ENCODE measurements at places on chromosomes 3 and 15. TPM values are rescaled to one million over a fixed set of nuclear protein-coding genes. Genes with fewer than 3 reads are reported as not detected.

NLGN1 gene
- total RNA-seq, result 5.7 TPM

CPNE9 gene
- total RNA-seq, result 0.69 TPM

GABRR3 gene
- total RNA-seq, result not detected

GABRB3 gene
- 23.2 TPM for total RNA-seq

LINGO1 gene
- total RNA-seq, result 35.1 TPM

WDR72 gene
- 26.6 TPM for total RNA-seq

ARHGEF26 gene
- total RNA-seq, result 10.8 TPM

FAM131A gene
- 15.4 TPM for total RNA-seq

C15orf62 gene
- 1.8 TPM for total RNA-seq

ZDHHC19 gene
- not detected for total RNA-seq

- H3K4me3 ChIP-seq, result no peak overlapping the region
- DNase-seq, result no peak
- H3K27ac ChIP-seq, result no peak overlapping the region
- H3K4me1 ChIP-seq, result peaks cover 17% of the 10 kb centered on the region
Observed at GRCh38 chr3:53081318-53081717, 35.4 kb upstream of the SFMBT1 start.

- DNase-seq, result no peak
- H3K27ac ChIP-seq, result no peak overlapping the region
- H3K4me1 ChIP-seq, result peaks cover 1% of the 10 kb centered on the region
- no peak overlapping the region for H3K4me3 ChIP-seq
- H3K27me3 ChIP-seq, result no peaks in the 10 kb centered on the region
- H3K36me3 ChIP-seq, result no peaks in the 10 kb centered on the region
Observed at GRCh38 chr3:155425396-155425795, 131.9 kb upstream of the STRIT1 start.

GRCh38 chr3:157938154-157938779, 168.0 kb downstream of the SHOX2 start:
- DNase-seq, result no peak
- no peaks in the 10 kb centered on the region for H3K36me3 ChIP-seq
- peaks cover 26% of the 10 kb centered on the region for H3K4me1 ChIP-seq
- peaks cover 5% of the 10 kb centered on the region for H3K27me3 ChIP-seq
- H3K4me3 ChIP-seq, result no peak overlapping the region

DNA sequence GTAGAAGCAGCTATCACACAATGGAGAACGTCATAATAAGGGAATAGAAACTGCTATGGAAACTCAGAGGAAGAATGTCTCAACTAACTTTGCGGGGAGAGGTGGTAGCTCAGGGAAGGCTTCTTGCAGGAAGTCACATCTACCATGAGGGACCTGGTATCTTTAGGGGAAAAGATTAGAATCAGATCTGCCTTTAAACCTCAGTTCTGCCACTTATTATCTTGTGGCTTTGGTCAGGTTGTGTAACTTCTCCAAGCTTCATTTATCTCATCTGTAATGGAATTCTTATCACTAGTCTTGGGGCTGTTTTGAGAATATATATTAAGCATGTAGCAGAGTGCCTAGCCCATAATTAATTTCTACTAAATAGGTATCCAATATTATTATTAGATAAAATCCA, 46.4 kb upstream of the PRICKLE2 start:
- H3K4me3 ChIP-seq, result no peak overlapping the region
- peaks cover 20% of the 10 kb centered on the region for H3K4me1 ChIP-seq
- no peak for DNase-seq
- H3K27ac ChIP-seq, result no peak overlapping the region
- peaks cover 5% of the 10 kb centered on the region for H3K36me3 ChIP-seq

DNA sequence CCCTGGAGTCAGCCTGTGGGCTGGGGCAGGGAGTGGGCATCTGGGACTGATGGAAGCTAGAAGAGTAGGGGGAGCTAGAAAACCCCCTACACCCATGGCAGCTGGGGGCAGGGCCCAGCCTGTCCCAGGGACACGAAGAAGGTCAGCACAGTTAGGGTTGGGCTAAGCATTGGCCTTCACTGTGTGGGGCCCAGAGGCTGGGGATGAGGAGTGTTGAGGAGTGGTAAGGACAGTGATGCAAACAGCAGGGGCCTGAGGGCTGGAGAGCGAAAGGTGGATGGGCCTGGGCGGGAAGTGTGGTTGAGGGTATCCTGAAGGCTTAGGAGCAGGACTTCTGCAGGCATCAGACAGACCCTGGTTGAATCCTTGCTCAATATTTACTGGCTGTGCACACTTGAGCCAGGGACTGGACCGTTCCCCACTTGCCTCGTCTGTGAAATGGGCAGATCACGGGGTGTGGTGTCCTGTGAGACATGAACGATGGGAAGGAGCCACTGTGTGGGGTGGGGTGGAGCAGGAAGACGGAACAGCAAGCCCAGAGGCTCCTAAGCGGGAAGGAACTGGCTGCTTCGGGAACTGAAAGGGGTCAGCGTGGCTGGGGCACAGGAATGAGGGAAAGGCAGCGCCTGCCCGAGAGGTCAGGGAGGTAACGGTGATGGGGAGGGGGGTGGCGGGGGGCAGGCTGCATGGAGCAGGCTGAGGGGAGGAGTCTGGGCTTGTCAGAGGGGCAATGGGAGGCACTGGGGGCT, 7.3 kb downstream of the PRKCD start:
- DNase-seq, result no peak
- H3K36me3 ChIP-seq, result no peaks in the 10 kb centered on the region
- no peaks in the 10 kb centered on the region for H3K27me3 ChIP-seq
- no peak overlapping the region for H3K4me3 ChIP-seq

DNA sequence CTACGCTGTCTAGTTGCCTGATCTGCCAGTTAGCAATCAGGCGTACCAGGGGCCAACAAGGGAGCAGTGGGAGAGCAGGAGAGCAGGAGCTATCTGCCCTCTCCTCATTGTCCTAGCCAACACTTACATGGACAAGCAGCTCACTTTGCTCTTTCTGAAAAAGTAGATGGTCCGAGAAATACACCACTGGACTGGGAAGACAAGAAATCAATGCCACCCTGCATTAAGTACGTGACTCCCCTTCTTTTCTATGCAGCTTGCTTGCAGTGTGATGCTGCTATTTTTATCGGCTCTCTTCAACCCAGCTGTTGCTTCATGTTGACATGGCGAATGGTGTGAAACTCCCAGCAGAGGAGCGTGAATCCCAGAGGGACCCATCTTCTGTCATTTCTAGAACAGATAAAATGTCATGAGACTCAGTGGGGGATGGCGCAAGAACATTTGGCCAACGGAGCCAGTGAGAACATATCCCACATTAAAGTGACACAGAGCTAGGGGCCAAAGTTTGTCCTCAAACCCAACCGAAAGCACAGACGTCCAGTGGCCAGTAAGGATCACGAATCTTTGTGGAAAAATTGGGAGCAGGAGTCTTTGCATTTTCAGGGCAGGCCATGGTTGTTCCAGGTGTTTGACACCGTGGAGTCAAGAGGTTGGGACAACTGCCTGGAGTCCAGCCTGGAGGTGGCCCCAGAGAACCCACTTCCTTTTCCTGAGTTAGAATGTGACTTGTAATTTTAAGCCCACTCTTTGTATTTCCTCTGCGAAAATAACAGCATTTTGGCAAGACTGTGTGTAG, 53.7 kb upstream of the MEF2A start:
- no peak overlapping the region for H3K4me3 ChIP-seq
- no peaks in the 10 kb centered on the region for H3K27me3 ChIP-seq
- DNase-seq, result no peak
- H3K4me1 ChIP-seq, result no peaks in the 10 kb centered on the region
- H3K36me3 ChIP-seq, result no peaks in the 10 kb centered on the region

GRCh38 chr3:151890721-151891141, 17.3 kb downstream of the SUCNR1 start:
- H3K27me3 ChIP-seq, result no peaks in the 10 kb centered on the region
- H3K36me3 ChIP-seq, result no peaks in the 10 kb centered on the region
- H3K4me1 ChIP-seq, result peaks cover 2% of the 10 kb centered on the region
- H3K4me3 ChIP-seq, result no peak overlapping the region

DNA sequence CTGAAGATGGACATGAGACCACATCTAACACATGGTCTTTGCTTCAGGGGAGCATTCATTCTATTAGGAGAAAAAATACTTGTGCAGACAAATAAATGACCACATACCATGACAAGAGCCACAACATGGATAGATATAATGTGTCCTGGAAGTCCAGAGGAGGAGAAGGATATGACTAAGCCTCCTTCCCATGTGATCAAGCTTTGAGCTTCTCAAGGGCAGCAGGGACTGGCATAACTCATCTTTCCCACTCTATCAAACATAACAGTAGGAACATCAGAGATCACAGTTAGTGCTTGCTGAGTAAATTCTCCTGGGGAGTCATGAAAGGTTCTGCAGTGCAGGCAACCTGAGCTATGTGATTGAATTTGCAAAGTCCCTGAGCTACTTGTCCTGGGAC, 86.0 kb upstream of the LPP start:
- no peak for DNase-seq
- no peaks in the 10 kb centered on the region for H3K36me3 ChIP-seq
- H3K4me1 ChIP-seq, result peaks cover 39% of the 10 kb centered on the region
- H3K27ac ChIP-seq, result no peak overlapping the region
- peaks cover 18% of the 10 kb centered on the region for H3K27me3 ChIP-seq

DNA sequence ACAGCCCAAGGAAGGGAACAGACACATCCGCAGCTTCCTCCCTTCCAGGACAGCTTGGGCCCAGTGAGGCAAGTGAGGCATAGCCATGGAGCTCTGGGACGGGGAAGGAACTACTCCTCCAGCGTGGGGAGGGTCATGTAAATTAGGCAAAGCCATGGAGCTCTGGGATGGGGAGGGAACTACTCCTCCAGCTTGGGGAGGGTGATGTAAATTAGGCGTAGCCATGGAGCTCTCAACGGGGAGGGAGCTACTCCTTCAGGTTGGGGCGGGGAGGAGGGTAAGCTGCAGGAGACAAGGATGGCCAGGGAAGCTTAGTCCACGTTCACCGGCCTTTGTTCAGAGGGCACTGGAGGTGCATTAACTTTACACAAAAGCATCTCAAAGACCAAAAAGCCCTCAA, 21.1 kb upstream of the BDH1 start:
- no peak for DNase-seq
- peaks cover 4% of the 10 kb centered on the region for H3K27me3 ChIP-seq
- peaks cover 31% of the 10 kb centered on the region for H3K4me1 ChIP-seq
- H3K36me3 ChIP-seq, result peaks cover 1% of the 10 kb centered on the region
- H3K4me3 ChIP-seq, result no peak overlapping the region

DNA sequence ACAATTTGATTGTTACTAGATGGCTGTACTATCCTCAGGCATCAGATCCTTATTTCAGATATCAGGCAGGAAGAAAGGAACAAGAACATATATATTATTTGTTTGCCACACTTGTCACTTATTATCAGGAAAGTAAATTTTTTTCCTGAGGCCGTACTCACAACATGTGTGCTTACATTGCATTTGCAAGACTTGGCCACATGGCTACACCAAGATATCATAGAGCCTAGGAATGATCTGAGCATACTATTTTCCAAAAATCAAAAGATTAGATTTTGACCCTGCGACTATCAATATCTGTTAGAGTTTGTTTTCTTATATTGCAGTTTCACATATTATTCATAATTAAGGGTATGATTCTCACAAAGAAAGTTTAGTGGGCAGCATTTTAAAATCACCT, 426.2 kb upstream of the BCHE start:
- no peak for DNase-seq
- no peak overlapping the region for H3K27ac ChIP-seq
- H3K27me3 ChIP-seq, result no peaks in the 10 kb centered on the region
- H3K4me3 ChIP-seq, result no peak overlapping the region

GRCh38 chr3:59432665-59433064, 382.8 kb upstream of the CFAP20DC start:
- H3K4me1 ChIP-seq, result peaks cover 3% of the 10 kb centered on the region
- peaks cover 16% of the 10 kb centered on the region for H3K27me3 ChIP-seq
- H3K27ac ChIP-seq, result no peak overlapping the region
- no peak for DNase-seq
- H3K4me3 ChIP-seq, result no peak overlapping the region

DNA sequence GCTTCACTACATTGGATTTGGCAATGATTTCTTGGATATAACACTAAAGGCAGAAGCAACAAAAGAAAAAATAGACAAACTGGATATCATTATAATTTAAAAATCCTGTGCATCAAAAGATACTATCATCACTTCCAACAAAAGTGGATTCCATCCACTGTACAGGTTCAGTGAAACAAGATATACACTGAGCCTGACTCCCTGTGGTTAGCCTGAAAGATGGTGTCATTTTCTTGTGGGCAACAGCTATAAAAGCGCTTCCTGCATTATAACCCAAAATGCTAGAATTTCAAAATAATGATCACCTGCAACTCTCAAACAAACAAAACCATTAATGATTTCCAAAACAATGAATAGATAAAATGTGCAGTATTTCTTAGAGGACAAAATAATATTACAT, 39.6 kb upstream of the TBC1D23 start:
- no peak overlapping the region for H3K27ac ChIP-seq
- peaks cover 4% of the 10 kb centered on the region for H3K4me1 ChIP-seq
- H3K27me3 ChIP-seq, result no peaks in the 10 kb centered on the region
- no peak for DNase-seq

DNA sequence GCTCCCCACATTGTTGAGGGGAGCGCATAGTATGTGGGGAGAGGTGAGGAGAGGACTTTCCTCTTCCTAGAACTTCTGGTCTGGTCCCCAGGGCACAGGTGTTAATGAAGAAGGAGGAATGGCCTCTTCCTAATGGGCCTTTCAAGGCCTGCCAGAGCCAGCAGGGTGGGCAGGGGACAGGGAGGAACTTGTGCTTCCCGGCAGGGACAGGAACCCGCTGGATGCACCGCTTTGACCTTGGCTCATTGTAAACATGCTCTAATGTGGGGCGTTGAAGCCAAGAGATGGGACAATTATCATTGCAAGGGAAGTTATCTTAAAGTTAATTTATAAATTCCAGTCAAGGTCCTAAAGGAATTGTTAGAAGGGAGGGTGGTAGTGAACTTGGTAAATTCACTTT, 21.0 kb upstream of the CHRNB4 start:
- H3K4me3 ChIP-seq, result no peak overlapping the region
- H3K27ac ChIP-seq, result no peak overlapping the region
- H3K4me1 ChIP-seq, result no peaks in the 10 kb centered on the region
- no peak for DNase-seq
- H3K36me3 ChIP-seq, result no peaks in the 10 kb centered on the region
- H3K27me3 ChIP-seq, result peaks cover 10% of the 10 kb centered on the region

DNA sequence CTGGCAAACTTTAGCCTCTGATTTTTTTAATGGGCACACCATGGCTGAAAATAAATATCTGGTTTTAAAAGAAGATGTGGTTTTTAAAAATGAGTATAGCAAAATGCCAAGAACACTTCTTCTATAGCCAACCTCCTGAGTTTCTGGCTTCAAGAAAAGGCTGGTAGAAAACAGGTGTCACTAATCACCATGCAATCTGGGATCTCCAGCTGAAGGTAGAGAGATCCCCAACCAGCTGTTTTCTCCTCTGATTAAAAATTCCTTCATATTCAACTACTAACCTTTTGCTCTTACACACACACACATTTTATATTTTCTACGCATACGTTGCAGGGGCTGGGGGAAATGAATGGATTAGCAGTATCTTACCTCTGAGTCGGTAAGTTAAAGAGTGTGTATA, 279.6 kb upstream of the ROBO2 start:
- H3K4me1 ChIP-seq, result peaks cover 15% of the 10 kb centered on the region
- H3K4me3 ChIP-seq, result no peak overlapping the region
- no peak overlapping the region for H3K27ac ChIP-seq
- no peak for DNase-seq
- H3K27me3 ChIP-seq, result no peaks in the 10 kb centered on the region
- H3K36me3 ChIP-seq, result no peaks in the 10 kb centered on the region
